Right ventricle myocardium inferior (tissue), 1 donor: ENCODE measurements at places on chromosomes 3 and 15. TPM values are rescaled to one million over a fixed set of nuclear protein-coding genes. Genes with fewer than 3 reads are reported as not detected.

DNA sequence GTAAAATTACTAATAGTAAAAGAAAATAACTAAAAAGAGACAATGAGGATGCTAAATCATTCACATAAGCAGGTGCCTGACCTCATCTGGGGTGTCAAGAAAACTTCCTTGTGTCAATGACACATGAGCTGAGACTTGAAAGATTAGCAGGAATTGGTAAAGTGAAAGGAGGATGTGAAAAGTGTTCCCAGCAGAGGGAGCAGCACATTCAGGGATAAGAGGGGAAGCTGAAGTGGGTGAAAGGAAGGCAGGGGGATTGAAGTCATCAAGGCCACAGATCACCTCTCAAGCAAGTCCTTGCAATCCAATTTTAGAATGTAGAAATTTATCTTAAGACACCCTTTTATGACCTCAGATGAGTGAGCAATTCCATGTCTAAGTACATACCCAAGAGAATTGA lies 60.2 kb upstream of the ACP3 start:
- DNase-seq, result no peak

GRCh38 chr15:100601163-100601562 lies 821 bp downstream of the LINS1 start:
- DNase-seq, result no peak

- peak; percentile 52 for DNase-seq
These were observed 516.7 kb downstream of the FOXP1 start for GRCh38 chr3:71066849-71067261.

DNA sequence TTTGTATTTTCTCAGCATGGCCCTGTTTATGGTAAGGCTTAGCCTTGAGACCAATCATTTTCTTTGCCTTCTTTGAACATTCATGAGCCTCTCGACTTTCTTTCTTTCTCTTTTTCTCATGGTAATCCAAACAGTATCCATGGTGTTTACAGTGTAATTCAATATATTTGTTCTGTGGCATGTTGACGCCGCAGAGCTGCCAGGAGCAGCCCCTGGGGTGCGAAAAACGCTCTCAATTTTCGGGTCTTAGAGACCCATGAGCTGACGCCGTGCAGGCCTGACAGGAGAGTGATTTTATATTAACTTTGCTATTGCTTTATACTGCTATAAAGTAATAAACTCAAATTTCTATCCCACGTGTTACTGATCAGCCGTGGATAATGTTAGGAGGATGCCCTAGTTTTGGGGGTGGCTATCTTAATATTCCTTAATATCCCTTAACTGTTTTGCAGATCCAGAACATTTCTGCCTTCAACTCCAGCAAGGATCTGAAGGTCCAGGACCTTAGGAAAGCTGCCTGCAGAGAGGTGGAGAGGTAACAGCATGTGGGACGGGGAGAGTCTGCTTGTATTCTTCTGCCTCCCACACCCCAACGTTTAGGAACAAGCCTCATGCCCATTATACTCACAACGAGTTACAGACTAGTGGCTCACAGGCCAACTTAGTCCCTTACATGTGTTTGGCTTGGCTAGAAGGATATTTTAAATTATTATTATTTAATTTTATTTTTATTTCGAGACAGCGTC lies 29.3 kb upstream of the MYO1E start:
- DNase-seq, result no peak

GRCh38 chr15:41801850-41802455 lies 25.9 kb upstream of the JMJD7 start:
- no peak for DNase-seq

GRCh38 chr3:67075295-67075694 lies 77.2 kb downstream of the KBTBD8 start:
- no peak for DNase-seq

DNA sequence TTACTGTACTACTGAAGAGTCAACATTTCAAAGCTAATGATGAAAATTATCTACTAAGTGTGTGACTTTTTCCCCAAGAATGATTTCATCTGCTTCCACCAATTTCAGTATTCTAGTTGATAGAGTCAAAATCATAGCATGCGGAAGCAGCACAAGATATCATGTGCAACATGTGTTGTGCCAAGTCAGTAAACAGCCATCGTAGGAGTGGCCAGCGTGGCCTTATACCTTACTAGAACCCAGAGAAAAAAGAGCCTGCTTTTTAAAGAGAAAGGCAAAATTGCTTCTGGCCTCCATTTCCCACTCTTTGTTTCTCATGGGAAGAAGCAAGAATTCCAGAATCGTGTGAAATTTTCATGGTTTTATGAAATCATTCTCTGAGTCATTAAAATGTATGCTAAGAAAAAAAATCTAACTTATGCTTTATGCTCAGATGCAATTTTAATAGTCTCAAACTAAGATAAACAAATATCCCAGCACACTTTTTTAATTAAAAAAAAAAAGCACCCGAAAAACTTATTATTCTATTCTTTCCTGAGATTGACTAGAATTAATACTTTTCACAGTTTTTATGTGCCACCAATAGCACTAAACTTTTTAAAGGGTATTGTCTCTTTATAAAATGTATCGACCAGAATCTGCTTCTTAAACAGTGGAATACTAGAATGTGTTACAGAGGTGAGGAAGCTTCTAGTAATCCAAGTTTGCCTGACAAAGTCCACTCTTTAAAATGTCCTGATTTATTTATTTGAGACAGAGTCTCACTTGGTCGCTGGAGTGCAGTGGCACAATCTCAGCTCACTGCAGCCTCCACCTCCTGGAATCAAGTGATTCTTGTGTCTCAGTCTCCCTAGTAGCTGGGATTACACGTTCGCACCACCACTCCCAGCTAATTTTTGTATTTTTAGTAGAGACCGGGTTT lies 87.3 kb downstream of the MBNL1 start:
- DNase-seq, result no peak

DNA sequence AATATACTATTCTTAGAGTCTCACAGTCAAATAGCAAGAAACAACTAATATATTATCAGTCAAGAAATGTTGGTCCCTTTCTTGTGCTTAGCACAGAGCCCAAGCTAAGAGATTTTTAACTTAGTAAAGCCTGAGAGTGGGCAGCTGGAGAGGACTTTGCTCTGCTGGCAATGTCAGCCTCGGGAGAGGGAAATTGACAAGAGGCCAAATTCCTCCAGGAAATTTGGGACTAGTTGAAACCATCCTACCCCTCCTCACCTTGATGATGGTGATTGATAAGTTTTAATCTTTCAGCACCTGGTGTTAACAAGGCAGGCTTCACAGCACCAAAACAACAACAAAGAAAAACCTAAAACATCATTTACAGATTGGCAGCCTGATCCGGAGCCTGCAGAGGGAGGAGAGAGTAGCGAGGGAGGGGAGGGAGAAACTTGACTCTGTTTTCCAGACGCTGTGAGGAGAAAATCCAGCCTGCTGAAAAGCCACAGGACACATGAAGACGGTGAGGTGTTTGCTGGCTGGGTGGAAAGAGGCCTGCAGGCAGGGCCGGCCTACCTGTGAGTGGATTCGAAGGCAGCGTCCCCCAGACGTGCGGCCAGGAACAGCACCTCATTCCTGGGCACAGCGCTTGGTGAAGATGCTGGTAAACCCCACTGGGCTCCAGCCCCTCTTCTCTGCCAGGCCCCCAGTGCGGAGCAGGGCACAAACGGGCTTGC lies 150.9 kb downstream of the LRRC28 start:
- no peak for DNase-seq

DNA sequence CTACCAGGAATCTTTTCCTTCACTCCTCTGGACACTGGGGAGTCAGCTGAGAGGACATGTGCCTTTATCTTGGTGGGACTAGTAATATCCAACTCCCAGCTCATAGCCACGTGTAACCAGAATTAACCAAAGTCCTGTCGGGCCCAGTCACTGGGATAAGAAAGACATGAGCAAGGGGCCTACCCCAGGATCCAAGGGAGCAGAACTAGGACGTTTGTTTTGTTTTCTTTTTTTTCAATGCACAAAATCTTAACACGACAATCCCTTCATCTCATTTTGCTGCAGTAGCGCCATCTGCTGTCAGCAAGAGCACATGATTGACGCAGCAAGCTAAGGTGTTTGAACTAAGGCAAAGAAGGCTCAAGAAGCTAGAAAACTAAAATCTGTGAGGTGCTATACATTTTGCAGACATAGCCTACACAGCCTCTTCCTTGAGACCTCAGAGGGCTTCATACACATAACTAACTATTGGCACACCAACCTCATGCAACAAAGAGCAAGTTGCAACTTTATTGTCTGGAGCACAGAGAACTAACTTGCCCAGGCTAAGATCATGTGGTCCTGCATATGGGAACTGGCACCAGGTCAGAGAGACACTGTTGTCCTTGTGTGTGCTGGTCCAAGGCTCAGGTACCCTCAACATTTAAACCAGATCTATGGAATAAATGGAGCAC lies 43.6 kb downstream of the RLBP1 start:
- no peak for DNase-seq

DNA sequence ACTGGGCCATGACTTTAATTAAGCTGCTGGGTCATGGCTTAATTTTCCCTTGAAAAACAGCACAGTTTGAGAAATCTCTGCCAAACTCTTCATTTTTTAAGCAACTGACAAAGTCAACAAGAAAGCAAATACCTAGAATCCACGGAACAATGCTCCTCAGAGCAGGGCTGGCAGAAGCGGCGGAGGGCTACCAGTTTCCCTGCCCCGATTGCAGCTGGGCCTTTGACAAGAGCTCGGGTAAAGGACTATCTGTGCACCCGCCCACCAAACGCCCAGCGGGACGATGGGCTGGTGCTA lies 1.2 kb downstream of the GOLIM4 start:
- DNase-seq, result peak; percentile 78

DNA sequence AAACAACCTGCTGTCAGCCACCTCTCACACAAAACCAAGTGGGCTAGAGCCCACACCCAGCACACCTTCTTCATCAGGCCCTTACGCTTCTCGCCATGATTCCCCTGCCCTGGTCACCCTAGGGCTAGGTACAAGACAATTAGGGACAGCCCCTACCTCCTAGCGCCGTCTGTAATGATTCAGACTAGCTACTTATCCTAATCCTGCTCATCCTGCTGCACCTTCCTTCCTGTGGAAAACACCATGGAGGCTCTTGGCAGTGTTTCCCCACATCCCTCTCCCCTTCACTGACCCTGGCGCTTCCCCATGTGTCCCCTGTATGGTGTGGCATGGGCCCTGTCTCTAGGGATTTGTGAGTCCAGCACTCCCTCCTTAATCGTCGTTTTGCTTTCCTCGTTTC lies 39.6 kb upstream of the ICE2 start:
- DNase-seq, result no peak

GRCh38 chr15:94621736-94622135 lies 390.4 kb downstream of the MCTP2 start:
- DNase-seq, result no peak

DNA sequence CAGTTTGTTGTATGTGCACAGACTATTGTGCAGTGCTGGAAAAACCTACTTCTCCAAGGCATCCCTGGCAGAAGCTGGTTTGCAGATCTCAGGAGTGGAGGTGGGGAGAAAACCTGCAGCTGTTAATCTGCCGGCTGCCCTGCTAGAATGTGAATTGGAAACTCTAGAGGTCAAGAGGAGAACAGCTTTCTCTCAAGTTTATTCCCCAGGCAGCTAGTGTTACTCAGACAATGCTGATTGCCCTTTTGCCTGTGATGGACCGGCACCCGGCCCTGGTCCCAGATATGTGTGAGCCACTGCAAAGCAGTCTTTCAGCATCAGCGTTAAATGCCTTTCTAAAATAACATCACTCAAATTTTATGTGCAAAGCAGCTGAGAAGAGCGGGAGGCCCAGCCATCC lies 129.7 kb upstream of the TPM1 start:
- peak; percentile 57 for DNase-seq

DNA sequence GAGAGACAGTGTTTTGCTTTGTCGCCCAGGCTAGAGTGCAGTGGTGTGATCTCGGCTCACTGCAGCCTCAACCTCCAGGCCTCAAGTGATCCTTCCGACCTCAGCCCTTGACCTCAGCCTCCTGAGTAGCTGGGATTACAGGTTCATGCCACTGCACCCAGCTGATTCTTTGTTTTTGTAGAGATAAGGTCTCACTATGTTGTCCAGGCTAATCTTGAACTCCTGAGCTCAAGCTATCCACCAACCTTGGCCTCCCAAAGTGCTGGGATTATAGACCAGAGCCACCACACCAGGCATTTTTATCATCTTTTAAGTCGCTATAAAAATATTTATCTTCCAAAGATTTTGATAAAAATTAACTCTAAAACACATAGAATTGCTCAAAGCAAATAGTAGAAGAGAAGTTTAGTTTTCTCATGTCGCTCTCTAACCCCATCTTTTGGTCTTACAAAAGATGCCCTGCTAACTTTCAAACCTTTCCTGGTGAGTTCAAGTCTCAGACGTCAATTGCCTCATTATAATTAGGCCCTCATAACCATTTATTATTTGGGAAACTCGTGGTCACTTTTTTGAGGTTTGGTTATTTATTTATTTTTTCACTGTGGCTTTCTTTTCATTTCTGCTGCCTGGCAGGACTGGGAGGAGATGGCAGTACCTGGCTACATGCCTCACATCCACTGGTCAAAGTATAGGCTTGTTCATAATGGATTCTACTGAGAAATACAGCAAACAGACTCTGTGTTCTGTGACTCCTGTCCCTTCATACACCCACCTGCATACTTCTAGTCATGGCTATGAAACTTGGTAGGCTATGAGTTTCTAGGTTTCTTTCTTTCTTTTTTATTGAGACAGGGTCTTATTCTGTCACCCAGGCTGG lies 48.3 kb upstream of the DPPA4 start:
- DNase-seq, result no peak

- DNase-seq, result no peak
These were observed 248.1 kb upstream of the BCHE start for GRCh38 chr3:166085164-166085856.

DNA sequence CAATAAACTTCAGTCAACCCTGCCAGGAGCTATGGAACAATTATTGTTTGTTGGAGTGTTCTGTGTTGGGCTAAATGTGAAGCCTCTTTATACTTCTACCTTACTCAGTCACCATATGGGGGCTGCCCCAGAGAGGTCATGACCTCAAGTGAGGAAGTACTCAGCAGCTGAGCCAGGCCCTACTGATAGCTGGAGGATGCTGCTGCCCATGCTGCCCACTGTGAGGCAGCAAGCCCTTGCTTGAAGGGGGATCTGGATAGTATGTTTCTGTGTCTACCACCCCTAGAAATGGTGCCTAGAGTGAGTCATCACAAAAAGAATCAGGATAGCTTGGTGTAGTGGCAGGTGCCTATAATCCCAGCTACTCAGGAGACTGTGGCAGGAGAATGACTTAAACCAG lies 4.5 kb upstream of the RPL24 start:
- DNase-seq, result no peak

DNA sequence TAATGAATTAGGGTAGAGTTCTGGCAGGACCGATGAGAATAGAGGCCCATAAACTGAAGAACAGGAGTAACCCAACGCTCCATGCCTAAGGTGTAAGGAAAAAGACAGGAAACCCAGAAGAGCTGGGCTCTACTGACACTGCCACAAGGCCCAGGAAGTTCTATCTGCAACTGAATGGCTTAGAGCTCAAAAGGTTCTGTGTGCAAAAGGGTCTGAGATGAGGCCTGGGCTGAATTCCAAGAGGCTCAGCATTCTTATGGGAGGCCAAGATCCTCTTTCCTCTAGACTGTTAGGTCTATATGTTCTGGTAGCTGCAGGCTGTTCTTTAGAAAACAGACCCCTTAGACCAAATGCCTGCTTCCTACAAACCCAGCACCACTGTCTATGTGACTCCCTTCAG lies 30.5 kb upstream of the PRSS50 start:
- no peak for DNase-seq

- DNase-seq, result no peak
These were observed 86.7 kb downstream of the TAMM41 start for GRCh38 chr3:11759996-11760395.

Gene LSMEM2
- 29.8 TPM for total RNA-seq

Gene ACKR2
- total RNA-seq, result 0.89 TPM

Gene ALDH1A2
- total RNA-seq, result 14.2 TPM

Gene CLDN18
- not detected for total RNA-seq

Gene TOPAZ1
- total RNA-seq, result not detected

Gene SLC28A1
- 0.24 TPM for total RNA-seq
